ENCODE measurements at places on chromosomes 7 and 10.

DNA sequence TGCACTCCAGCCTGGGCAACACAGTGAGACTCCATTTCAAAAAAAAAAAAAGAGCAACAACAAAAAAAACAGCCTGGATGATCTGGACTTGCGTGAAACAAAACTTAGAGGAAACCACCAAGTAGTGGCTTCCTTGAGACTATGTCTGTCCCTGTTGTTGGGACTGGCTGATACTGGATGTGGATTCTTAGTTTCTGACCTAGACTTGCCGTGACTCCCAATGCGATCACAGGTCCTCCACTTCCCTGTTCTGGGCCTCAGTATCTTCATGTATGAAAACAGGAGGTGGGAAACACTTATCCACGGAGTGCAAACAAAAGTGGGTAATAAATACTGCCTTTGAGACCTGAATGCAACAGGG is 125.7 kb downstream of the PRPF18 start:
- DNase-seq = no peak

GRCh38 chr10:98351831-98352402 is 63.1 kb downstream of the PYROXD2 start:
- DNase-seq = no peak

GRCh38 chr7:100130608-100131453 is 4.1 kb downstream of the MBLAC1 start:
- DNase-seq = peak; percentile 76

DNA sequence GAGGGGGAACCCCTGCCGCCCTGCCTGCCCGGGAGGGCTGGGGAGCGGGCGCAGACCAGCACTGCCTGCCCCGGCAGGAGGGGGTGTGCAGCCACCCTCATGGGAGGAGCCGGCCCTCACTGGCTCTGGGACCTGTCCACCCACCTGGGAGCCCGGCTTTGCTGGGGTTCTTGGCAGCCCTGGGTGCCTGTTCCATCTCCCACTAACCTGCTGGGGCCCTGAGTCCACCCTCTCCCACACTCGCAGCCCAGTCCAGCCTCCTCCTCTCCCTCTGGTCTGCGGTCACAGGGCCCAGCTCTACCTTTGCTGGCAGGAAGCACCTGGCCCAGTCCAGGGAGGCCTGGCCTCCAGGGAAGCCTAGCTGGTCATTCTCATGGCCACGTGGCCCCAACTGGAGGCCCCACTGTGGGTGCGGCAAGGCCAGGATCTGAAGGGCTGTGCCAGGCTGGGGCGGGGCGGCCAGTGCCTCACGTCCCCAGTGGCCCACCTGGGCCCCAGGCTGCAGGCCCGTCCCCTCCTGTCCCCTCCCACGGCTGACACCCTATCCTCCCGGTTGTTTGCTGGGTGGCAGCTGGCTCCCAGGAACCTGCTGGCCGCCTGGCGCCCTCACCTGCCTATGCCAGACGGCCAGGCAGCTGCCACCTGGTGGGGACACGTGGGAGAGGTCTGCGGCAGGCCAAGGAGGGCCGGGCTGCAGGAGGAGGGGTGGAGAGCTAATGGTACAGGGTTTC is at the start of gene TMEM184A:
Gene TMEM184A (minus strand): TSS at position 393 of the 731 bp plus-strand sequence. CDS start 721 bp downstream, outside the sequence.
- DNase-seq = no peak

All from activated T-helper 9 cell treated with anti-CD3 and anti-CD28 coated beads, Interleukin-2, amount 50 U/mL, for 16 hours (primary cell).